MCF 10A (cell line): ENCODE measurements at places on chromosomes 5 and 9. TPM values are rescaled to one million over a fixed set of nuclear protein-coding genes. Genes with fewer than 3 reads are reported as not detected.

The NSG2 gene
- not detected in 2 replicates for total RNA-seq

The MAMDC2 gene
- not detected in 2 replicates for total RNA-seq

The FOXD4L4 gene
- 0.93 and 1.2 TPM in 2 replicates for total RNA-seq

The CACNA1B gene
- not detected in 2 replicates for total RNA-seq
